IPS DF 6.9 (cell line): ENCODE measurements at places on chromosomes 12 and 14.
A peak's percentile ranks its signal among the peaks of the same experiment; 100 is the strongest.

GRCh38 chr14:65864549-65864948 is 452.0 kb downstream of the FUT8 start:
- no peak for DNase-seq

- DNase-seq, result no peak
These were observed 6.5 kb upstream of the WASHC4 start for GRCh38 chr12:105100998-105101397.

DNA sequence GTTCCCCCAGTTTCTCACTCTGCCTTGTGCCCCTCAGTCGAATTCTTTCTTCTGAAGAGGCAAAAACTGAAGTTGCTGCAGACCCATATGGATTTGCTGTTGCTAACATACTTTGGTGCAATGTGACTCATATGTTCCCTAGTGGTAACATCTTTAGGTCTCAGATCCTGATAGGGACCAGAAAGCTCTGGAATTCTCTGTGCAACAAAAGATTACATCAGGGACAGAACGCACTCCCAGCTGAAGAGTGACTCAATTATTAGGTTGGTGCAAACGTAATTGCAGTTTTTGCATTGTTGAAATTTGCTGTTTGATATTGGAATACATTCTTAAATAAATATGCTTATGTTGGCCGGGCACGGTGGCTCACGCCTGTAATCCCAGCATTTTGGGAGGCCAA is 8.2 kb upstream of the DHRS2 start:
- no peak for DNase-seq

DNA sequence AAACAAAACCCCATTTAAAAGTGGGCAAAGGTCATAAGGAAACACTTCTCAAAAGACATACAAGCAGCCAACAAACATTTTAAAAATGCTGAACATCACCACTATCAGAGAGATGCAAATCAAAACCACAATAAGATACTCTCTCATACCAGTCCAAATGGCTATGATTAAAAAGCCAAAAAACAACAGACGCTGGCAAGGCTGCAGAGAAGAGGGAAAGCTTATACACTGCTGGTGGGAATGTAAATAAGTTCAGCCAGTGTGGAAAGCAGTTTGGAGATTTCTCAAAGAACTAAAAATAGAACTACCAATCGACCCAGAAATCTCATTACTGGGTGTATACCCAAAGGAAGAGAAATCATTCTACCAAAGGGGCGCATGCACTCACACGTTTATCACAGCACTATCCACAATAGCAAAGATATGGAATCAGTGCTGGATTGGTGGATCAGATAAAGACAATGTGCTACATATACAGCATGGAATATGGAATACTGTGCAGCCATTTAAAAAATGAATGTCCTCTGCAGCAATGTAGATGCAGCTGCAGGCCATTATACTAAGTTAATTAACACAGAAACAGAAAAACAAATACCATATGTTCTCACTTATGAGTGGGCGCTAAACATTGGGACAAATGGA is 102.1 kb upstream of the DAAM1 start:
- no peak for DNase-seq

- DNase-seq, result no peak
These were observed 1.9 kb downstream of the NKX2-1 start for GRCh38 chr14:36518031-36518585.

GRCh38 chr12:124179936-124180607 is 114.8 kb upstream of the RFLNA start:
- DNase-seq, result no peak

GRCh38 chr14:53412819-53413675 is 259.9 kb upstream of the DDHD1 start:
- DNase-seq, result no peak

DNA sequence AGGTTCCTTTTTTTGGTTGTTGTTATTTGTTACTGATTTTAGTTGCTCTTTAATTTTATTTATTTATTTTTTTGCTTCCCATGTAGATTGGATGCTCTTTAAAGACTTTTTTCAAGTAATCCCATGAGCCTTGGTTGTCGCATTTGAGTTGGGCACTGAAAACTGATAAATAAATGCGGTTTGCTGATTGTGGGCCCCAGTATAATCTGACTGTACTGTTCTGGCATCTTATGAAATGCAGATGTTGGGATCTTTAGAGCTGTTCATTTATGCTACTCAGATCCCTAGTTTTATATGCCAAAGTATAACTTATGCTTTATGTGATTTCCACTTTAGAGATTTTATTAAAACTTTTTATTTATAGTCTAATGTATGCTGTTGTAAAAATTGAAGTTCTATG is 33.3 kb downstream of the WNK1 start:
- no peak for DNase-seq

DNA sequence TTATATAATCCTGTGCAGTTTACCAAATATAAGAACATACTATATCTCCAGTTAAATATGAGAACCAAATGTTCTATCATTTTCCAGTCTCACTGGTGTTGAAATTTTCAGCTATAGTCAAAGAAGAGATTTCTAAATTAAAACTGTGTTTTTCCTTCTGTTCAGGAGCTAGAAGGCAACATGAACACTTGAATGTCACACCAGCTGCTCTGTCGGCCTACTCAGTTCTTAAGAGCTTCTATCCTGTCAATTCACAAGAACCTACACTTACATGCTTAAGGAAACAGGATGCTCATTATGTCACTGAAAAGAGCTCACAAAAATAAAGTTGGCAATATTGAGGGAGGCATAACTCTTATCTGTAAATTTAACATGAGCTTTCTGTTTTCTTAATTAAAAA is 43.1 kb downstream of the ATP2B1 start:
- DNase-seq, result no peak

- no peak for DNase-seq
These were observed 23.5 kb upstream of the IGF1 start for GRCh38 chr12:102503831-102504230.

GRCh38 chr12:116277467-116278278 is at the start of gene MED13L:
Gene MED13L (minus strand): TSS chr12:116277693. CDS start chr12:116277131, 562 bp downstream.
- DNase-seq, result no peak

DNA sequence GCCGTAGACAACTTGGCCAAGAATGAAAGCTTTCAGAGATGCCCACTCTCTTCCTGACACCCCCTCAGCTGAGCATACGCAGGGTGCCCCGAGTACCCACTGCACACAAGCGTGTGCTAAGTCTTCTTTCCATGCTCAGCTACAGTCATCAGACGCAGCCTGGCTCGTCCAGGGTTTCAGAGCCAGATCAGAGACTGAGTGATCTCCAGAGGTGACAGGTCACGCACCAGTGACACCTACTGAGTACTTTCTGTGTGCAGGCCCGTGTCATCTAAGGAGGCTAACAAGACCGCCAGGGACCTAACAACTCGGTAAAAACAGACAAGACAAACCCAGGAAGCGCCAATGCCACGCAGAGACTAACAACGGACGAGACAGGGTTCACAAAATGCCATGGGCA is 25.1 kb downstream of the STX2 start:
- DNase-seq, result no peak

GRCh38 chr12:2268471-2269286 is 215.9 kb downstream of the CACNA1C start:
- no peak for DNase-seq

GRCh38 chr12:43267818-43268217 is 284.2 kb downstream of the ADAMTS20 start:
- DNase-seq, result no peak

GRCh38 chr12:46153268-46153872 is 115.5 kb downstream of the SLC38A1 start:
- no peak for DNase-seq

DNA sequence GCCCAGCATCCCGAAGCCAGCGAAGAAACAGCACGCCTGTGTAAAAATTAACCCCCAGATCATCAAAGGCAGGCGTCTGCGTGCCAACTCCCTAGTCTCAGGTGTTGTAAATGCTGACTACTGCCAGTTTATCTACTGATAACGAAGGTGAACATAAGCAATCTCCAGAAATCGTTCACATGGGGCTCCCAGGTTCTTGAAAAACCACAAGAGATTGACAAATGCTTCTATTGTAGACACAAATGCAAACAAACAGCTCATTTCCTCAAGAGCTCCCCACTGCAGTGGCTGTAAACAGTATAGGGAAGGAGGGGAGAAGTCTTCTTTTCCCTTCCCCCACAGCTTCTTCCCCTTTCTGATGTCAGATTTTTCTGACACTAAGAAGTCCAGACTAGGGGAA is 5.3 kb upstream of the PLEKHG3 start:
- DNase-seq, result no peak

DNA sequence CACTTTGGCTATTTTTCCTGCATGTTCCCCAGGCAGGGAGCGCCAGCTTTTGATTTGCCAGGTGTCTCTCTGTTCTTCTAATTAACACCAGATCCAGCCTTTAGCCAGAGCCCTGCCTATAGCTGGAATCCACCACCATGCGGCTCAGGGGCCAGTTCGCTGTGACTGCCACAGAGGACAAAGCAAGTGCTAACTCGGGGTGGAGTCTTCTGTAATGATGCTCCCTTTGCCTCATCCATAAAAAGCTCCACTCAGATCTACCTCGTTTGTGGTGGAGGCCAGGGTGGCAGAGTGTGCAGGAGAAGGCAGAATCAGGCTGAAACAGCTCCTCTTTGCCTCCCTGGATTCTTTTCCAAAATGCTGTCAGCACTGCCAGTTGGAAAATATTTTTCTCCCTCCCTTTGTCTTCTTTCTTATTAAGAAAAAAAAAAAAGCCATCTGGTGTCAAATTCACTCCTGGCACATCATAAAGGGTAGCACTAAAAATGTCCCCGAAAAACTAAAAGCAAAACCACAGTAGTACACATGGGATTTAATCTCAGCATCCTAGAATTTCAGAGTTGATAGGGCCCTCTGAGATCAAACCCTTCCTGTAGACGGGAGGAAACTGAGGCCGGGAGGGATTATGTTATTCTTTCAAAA is 18.0 kb upstream of the CTDSP2 start:
- no peak for DNase-seq

DNA sequence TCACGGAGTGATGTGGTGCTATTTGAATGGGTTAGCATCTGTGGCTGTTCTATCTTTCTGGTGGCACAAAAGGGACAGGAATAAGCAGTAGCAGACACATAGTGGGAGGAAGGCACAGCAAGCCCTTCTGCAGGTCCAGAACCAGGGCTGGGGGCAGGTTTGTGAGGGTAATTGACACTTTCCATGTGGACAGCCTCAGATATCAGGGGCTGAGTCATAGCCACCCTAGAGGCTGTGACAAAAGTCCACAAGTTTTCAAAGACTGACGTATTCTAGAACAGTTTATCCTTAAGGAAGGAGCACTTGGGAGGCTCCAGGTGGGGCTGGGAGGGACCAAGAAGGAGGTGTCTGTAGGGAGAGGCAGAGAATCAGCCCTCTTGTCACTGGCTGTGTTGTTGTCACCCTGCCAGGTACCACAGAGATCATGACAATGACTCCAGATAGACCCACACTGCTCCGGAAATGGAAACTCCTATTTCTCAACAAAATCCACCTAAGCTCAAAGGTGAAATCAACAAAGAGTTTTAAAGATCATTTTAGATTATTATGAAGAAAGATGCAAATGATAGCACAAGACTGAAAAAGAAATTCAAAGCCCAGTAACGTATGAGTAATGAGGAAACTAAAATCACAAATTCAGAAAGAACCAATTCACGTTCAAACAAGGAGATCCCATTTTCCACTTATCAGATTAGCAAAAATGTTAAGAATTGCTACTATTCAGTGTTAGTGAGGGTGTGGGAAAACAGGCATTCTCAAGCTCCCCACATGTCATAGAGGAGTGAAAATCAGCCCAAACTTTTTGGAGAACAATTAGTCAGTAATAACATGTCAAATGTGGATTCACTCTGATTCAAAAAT is 48.3 kb downstream of the NFKBIA start:
- no peak for DNase-seq

DNA sequence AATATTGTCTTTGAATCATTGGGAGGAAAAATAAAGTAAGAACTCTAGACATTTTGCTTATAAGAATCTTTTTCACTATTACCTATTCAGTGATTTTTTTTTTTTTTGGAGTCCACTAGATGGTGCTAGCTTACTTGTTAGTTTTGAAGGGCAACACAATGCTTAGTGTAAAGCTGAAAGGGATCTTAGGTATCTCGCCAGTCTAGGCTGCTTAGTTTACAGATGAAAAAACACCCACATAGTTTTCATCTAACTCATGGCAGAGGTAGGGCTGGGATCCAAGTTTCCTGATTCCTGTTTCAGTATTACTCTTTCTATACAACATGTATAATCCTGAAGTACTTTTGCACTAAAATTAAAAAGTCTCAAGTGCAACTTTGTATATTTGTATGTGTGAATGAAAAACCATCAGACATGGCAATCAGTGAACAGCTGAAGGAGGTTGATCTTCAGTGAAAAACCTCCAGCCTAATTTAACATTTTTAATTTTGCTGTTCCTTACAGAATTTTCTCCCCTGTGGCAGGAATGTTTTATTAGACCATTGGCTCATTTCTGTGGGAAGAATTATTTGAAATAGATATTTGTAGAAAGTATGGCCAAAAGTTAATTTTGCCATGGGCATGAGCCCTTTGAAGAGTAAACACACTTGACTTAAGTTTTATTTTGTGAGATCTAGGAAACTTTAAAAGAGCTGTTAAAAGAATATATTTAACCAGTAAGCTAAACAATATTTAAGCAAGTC is 40.7 kb downstream of the LRRIQ1 start:
- peak; percentile 25 for DNase-seq

- no peak for DNase-seq
These were observed 4.5 kb upstream of the GMFB start for GRCh38 chr14:54493293-54493692.

DNA sequence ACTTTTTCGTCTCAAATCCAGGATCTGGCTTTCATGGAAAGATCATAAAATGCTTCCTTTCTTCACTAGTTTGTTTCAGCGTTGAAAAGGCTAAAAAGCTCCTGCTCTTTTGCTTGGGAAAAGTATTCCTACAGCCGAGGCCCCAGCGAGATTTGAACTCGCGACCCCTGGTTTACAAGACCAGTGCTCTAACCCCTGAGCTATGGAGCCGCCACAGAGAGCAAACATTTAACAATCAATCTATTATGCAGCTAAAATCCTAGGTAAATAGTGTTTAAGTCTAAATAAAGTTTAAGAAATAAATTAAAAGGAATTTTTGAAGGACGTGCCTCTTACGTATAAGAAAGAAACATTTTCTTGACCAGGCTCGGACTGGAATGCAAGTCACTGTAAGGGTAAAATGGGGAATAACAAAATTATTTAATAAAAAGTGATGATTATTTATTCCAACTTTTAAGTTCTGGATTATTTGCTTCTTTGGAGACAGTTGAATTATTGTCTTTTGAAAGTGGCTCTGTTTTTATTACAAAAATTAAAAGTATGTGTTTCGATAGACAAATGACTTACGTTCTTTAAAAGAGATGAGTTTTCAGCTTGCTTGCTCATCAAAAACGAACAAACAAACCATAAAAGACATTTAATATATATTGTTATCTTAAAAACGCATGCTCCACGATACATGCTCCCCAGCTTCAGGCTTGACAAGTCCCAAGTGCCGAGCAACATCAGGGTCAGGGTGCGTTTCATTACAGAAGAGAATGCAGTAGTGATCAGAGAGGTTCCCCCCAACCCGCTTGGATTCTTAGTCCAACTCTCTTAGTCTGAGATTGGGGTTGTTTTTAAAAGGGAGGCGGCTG is 10.2 kb downstream of the OR6S1 start:
- no peak for DNase-seq

GRCh38 chr14:39772627-39773026 is 340.4 kb upstream of the FBXO33 start:
- DNase-seq, result no peak
